ENCODE measurements at places on chromosomes 3 and 15. TPM values are rescaled to one million over a fixed set of nuclear protein-coding genes. Genes with fewer than 3 reads are reported as not detected.

GRCh38 chr3:38964204-38964603 is 87.5 kb downstream of the SCN11A start:
- DNase-seq, result no peak

GRCh38 chr3:173897631-173898030 is 500.1 kb downstream of the NLGN1 start:
- DNase-seq, result no peak

- no peak for DNase-seq
Observed at GRCh38 chr3:15997274-15997943, 177.1 kb upstream of the GALNT15 start.

- no peak for DNase-seq
Observed at GRCh38 chr3:143309705-143310104, 190.1 kb downstream of the CHST2 start.

GRCh38 chr3:44509393-44509921 is 32.0 kb upstream of the ZNF445 start:
- no peak for DNase-seq

DNA sequence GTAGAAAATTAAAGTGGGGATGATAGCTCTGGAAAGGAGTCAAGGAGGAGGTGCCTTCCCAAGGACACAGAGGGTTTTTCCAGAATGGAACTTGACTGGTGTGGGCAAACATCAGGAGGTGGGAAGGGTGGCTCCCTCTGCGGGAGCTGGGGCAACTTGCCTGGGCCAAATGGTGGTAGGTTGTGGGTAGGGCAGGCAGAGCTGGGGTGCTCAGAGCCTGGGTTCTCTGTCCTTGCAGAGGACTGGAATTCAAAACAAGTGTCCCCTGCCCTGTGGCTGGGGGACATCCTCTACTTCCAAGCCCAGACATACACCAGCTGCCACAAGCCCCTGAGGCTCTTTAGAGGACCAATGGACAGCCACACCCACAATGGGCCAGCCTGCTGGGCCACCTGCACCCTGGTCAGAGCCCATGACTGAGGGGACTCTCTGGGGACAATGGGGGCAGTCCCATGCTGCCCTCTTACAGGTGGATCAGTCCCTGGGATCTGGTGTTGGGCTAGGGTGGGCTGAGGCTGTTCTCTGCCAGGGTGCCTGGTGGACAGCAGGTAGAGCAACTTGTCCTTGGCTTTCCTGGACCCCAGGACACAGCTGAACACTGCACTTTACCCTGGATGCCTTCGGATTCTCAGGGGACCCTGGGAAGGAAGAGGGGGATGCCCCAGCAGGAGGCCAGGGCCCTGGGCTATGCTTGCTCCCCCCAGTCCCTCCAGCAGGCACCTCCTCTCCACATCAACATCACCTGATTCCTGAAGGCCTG is 38.6 kb upstream of the CSPG4 start:
- DNase-seq, result no peak

DNA sequence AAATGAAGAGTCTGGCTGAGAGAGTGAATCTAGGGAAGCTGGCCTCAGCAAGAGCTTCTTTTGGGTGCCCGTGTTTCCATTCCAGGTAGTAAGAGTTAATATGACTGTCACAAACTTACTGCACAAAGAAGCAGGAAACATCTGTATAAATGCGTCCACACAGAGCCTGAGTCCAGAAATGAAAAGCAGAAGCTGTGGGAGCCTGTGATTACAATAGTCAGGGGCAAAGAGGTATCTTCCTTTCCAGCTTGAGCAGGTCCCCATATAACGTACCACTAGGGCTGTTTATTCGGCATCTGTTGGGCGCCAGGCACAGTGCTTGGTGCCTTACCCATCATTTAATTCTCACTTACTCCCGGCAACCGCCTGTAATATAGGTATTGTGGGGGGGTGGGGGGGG is 40.5 kb upstream of the B3GNT5 start:
- no peak for DNase-seq

GRCh38 chr3:69738315-69738714 is 949 bp upstream of the MITF start:
- DNase-seq, result no peak

GRCh38 chr15:69082554-69082953 is 68.1 kb downstream of the NOX5 start:
- no peak for DNase-seq

DNA sequence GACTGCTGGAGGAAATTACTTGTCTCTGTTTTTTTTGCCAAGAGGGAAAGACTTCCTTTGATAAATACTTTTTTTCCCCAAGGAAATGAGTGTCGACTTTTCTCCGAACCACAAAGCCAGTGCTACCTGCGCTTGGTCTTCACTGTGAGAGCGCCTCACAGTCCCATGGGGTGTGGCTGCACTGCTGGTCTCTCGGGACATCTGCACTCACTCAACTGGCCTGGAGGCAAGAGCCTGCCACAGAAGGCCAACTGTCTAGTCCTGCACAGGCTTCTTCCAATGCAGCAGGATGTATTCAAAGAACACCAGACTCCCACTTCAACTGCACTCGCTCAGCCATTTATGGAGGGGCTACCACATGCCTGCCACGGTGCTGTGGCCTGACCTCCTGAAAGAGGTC is 40.6 kb upstream of the CGNL1 start:
- no peak for DNase-seq

DNA sequence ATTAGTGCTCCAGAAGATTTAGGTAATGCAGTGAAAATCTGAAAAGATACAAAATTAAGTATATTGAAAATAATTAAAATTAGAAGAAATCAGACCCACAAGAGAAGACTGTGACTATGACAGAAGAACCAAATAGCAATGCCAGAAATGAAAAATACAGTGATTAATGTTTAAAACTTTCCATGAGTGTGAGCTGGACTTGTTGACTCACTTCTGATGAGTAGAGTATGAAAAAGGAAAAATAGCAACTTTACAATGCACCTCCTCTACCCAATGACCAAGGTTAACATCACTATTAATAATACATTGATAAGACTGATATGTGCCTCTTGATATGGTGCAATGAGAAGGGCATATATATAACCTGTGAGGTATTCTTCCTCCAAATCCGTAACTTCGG is 39.3 kb upstream of the SLC22A13 start:
- DNase-seq, result no peak

GRCh38 chr3:37985637-37986320 is 4.8 kb upstream of the VILL start:
- DNase-seq, result peak; percentile 36

DNA sequence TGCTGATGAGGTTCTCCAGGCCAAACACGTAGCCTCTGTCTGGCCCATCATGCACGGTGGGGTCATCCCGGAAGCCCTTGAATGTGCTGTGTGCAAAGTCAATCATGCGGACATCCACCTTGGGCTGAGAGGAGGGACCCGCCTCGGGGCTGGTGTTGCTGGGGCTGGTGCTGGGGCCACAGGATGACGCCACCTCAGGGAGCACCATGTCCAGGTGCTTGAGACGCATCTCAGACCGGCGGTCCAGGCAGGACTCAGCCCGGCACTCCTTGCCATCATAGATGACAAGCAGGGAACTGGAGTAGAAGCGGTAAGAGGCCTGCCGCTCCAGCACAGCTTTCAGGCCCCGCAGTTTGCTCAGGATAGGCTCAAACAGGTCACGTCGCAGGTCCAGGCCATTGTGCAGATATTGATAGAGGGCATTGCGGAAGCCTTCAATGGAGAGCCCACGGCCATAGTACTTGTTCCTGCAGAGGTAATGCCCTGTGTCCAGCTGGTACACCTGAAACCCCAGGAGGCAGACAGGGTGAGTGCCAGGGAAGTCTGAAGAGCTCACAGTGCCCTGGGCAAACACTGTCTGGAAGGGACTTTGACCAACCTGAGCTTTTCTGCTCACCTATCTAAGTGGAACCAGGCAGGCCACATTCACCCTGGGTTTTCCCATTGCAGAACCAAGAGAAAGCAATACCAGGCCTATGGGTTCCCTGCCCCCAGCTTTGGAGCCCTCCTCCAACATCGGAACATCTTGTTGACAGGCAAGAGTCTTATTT is 3.6 kb upstream of the GMPPB start:
- DNase-seq, result no peak

- no peak for DNase-seq
Observed at GRCh38 chr3:109313061-109313460, 3.3 kb downstream of the DPPA2 start.

GRCh38 chr3:67650084-67650483 is 4.3 kb downstream of the SUCLG2 start:
- DNase-seq, result no peak

GRCh38 chr3:191139736-191140135 is 59.3 kb upstream of the OSTN start:
- no peak for DNase-seq

DNA sequence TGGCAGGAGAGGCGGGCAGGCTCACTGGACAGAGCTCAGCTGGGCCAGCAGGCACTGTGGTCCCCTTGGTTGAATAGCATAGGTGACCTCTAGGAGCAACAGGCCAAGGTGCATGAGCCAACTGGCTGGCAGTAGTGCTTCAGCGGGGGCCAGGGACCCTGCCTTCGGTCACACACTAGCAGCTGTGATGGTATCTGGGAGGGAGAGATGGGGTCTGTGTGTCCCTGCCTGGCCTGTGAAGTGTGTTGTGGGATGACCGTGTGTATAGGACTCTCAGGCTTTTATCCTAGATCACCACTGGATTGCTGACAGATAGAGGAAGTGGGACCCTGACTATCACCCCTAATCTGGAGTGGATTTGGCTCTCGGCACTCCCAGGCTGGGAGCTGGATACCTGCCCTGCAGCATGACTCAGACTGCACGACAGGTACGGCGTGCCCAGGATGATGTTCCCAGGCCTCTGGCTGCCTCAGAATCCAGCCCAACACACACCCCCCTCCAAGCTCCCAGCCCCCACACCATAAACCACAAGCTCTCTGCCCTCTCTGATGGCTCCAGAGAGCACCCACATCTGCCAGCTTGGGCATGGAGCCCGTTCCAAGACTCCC is 7.8 kb downstream of the RPS17 start:
- no peak for DNase-seq

DNA sequence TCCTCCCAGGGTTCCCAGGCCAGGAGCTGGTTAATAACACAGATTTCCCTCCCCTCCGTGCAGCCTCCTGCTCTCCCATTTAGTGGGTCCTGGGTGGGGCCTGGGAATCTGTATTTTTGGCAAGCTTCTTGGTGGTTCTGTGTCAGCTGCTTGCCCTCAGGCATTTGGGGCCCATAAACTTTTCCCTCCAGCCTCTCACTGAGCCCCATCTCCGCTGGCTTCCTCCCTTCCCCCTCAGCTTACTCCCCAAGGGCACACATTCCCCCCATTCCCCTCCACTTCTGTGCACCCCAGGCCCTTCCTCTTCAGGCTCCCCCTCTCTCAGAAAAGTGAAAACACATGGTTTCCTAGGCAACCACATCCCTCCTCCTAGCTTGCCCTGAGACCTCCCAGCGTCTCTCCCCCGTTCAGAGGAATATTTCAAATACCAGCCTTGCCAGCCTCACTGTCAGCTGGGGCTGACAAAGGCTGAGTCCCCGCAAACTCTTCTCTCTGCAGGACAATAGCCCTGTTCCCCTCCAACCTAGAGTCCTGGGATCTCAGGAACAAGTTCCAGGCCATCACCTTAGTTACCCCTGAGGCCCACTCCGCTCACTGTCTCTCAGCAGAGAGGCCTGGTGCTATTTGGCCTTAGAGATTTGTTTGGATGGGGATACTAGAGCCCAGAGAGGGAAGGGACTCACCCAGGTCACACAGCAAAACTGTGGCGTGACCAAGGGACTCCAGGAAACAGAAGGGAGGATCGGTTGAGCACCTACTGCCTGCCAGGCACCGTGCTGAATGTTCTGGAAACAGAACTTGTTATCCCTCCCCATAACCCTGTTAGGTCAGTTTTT is 44.6 kb upstream of the SMAD6 start:
- no peak for DNase-seq

- no peak for DNase-seq
Observed at GRCh38 chr3:170437176-170437575, 18.5 kb downstream of the CLDN11 start.

DNA sequence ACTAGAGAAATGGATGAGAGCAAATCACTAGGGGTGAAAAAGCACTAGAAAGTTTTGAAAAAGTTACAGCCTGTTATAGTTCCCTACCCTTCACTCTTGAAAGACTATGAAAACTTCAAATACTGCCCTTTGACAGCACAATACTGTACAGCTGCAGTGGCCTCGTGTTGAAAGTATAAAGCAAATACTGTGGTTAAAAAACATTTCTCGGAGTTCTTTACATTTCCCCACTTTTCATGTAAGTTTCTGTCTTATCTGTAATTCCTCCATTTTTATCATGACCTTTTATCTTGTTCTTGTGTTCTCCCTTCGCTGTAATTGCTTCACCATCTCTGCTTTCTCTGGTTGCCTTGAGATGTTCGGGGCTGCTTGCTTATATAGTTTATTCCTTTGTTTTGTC is 423.8 kb upstream of the CFAP20DC start:
- DNase-seq, result no peak

DNA sequence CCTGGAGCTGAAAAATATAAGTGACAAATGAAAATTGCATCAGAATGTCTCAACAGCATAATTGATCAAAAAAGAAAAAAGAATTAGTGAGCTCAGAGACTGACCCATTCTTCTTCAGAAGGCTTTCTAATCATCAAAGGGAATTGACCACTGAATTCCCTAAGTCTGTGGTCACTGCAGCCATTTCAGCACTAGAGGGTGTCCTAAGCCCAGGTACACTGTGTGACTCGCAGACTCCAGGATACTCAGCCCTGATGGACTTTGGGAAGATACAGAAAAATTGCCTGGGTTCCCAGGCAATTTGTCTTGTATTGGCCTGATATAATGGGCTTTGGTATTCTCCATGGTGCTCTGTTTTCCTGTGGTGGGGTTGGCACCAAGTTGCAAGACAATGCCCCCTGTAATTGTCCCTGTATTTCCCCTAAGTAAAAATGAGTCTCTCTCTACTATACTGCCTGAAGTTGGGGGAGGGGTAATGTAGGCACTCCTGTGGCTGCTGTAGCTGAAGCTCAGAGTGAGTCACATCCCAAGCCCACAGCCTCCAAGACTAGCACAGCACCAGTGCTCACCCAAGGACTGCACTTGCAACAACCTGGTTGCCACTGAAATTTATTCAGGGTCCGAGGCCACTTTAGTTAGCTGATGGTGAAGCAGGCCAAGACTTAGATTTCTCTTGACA is 256.0 kb upstream of the STAC start:
- no peak for DNase-seq

CADPS gene
- 8.8 TPM for total RNA-seq

HCLS1 gene
- 34.2 TPM for total RNA-seq

SEMA5B gene
- total RNA-seq, result 0.55 TPM

STAB1 gene
- 92.0 TPM for total RNA-seq

STAC gene
- total RNA-seq, result 6.0 TPM

SYNM gene
- 1,007 TPM for total RNA-seq

PLEKHO2 gene
- 43.4 TPM for total RNA-seq

TMEM158 gene
- total RNA-seq, result 11.8 TPM

SLC22A14 gene
- total RNA-seq, result not detected

PPP1R2 gene
- 83.5 TPM for total RNA-seq

CFAP20DC gene
- 0.49 TPM for total RNA-seq

HMCES gene
- 15.2 TPM for total RNA-seq

KCNMB2 gene
- 1.6 TPM for total RNA-seq

TFG gene
- 57.9 TPM for total RNA-seq

SNTN gene
- not detected for total RNA-seq
